Peyer's patch (tissue), 4 donors: ENCODE measurements at places on chromosomes 2 and 18.
A peak's percentile ranks its signal among the peaks of the same experiment; 100 is the strongest.

DNA sequence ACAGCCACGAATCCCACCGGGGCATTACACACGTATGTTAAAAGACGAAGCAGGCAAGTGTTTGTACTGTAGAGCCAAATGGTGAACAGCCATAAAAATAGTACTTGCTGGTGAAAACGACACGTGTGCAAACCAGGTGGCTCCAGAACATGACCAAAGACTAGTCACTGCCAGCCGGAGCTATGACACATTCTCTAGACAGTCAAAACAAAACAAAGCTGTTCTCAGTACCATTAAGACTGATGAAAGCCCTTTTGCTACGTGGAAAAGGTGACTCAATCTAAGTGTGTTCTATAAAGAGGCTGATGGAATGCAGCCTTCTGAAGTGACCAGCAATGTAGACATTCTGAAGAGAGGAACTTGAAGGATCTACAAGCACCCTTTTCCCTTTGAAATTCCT lies 367.7 kb upstream of the NETO1 start:
- DNase-seq: no peak

GRCh38 chr2:160420711-160421110 lies 72.9 kb downstream of the RBMS1 start:
- DNase-seq: no peak

GRCh38 chr2:127859712-127860085 lies 1.7 kb upstream of the POLR2D start:
- DNase-seq: peak; percentile 79

GRCh38 chr2:30766666-30767065 lies 40.6 kb downstream of the CAPN13 start:
- DNase-seq: no peak

GRCh38 chr18:9068346-9068745 lies 34.2 kb upstream of the NDUFV2 start:
- DNase-seq: peak; percentile 66

- DNase-seq: no peak
These were observed 37.8 kb downstream of the VIT start for GRCh38 chr2:36734304-36734703.

DNA sequence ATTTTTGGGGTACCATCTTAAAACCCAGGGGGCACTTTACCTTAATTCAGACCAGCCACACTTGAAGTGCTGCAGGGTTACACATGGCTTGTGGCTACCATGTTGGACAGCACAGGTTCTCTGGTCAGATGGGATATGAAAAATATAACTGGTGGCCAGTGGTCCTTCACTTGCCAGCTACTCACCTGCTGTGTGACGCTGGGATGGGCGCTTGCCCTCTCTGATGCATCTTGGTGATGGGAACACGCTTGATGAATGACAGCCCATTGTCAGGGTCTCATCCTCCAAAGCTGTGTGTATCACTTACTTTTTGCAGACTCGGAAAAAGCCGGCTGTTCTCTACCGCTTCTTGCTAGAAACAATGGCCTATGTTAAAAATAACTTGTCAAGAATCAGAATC lies 22.5 kb downstream of the HJURP start:
- peak; percentile 23 for DNase-seq

- no peak for DNase-seq
These were observed 28.9 kb upstream of the RNF152 start for GRCh38 chr18:61921621-61922235.

GRCh38 chr2:140295767-140296166 lies 1515.6 kb upstream of the NXPH2 start:
- no peak for DNase-seq

GRCh38 chr2:127532296-127532695 lies 3.2 kb upstream of the MYO7B start:
- DNase-seq: no peak

DNA sequence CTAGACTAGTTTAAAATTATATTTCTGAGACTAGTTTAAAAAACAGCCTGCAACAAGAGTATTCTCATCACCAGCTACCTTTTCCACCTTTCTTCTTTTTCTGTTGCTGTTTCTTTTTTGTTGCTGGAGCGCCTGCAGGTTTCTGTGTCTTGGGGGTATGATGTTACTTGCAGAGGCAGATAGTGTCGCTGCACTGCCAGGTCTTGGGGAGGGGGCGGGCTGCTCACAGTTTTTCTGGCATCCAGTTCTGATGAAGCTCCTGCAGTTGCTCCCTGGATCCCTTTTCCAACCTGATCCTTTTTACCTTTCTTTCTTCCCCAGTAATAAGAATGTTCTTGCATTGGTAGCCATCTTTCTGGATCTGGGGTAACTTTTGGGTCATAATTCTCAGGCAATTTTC lies 8.0 kb upstream of the C18orf32 start:
- no peak for DNase-seq

GRCh38 chr2:163682695-163683094 lies 53.1 kb downstream of the FIGN start:
- no peak for DNase-seq

GRCh38 chr2:121333834-121334558 lies 49.0 kb upstream of the TFCP2L1 start:
- no peak for DNase-seq

GRCh38 chr2:30963184-30963583 lies 155.9 kb upstream of the CAPN13 start:
- no peak for DNase-seq

- DNase-seq: no peak
These were observed 57.3 kb upstream of the EML6 start for GRCh38 chr2:54666131-54666633.

DNA sequence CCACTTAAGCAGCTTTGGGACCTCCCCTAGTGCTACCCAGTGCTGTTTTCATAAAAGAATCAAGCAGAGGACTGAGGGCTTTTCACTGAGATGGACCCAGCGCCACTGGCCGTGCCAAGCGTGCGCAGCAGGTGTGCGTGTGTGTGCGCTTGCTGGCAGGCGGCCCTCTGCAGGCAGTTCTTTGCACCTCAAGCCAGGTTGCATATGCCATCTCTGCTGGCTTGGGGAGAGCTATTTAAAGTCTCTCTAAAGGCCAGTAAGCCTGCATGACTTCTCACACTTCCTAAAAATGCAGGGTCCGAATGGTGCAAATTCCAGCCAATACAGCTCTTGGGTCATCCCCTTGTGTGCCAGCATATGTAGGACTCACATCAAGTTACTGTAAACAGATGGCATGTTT lies 255.5 kb downstream of the RNF152 start:
- no peak for DNase-seq

GRCh38 chr18:28760299-28760698 lies 583.4 kb upstream of the CDH2 start:
- DNase-seq: no peak

DNA sequence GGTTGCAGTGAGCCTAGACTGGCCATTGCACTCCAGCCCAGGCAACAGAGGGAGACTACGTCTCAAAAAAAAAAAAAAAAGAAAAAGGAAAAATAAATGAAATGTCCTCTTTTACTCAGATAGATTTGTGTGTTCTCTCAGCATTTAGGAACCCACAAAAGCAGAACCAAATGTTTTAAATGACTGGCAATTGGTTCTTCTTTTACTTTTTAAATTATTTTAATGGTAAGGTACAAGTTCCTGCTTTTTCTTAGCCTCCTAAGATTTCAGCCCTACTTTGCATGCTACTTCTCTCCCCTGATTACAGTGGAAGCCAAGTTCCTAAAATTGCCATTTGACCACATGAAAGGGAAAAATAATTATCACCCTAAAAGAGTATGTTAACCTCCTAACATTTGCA lies 23.5 kb downstream of the SRSF7 start:
- no peak for DNase-seq

- DNase-seq: no peak
These were observed 2.3 kb upstream of the GCC2 start for GRCh38 chr2:108446703-108447102.
